ENCODE measurements at places on chromosomes 1 and 21. TPM values are rescaled to one million over a fixed set of nuclear protein-coding genes. Genes with fewer than 3 reads are reported as not detected.

Gene ATXN7L2
- total RNA-seq: 2.3 TPM

Gene TMPRSS3
- total RNA-seq: not detected

Gene LMOD1
- not detected for total RNA-seq

Gene MTMR11
- 2.2 TPM for total RNA-seq

Gene NEK2
- total RNA-seq: 2.9 TPM

Gene RAB25
- total RNA-seq: not detected

Gene BRDT
- total RNA-seq: not detected

Gene COL16A1
- total RNA-seq: 5.3 TPM

Gene MASP2
- total RNA-seq: not detected

Gene FAM167B
- total RNA-seq: 101 TPM

Gene PRKACB
- 43.3 TPM for total RNA-seq

Gene DYRK3
- total RNA-seq: 15.8 TPM

Gene F3
- 35.4 TPM for total RNA-seq

Gene HUNK
- not detected for total RNA-seq

Gene SPRR2D
- not detected for total RNA-seq

Gene C1orf94
- not detected for total RNA-seq

Gene IGSF8
- 16.4 TPM for total RNA-seq

Gene ZBTB37
- 4.6 TPM for total RNA-seq

Gene TTC22
- total RNA-seq: not detected

Gene SYNC
- total RNA-seq: 17.6 TPM

Gene RHEX
- not detected for total RNA-seq

Gene ELF3
- 0.58 TPM for total RNA-seq

Gene FPGT
- total RNA-seq: 9.0 TPM

Gene ADAM30
- not detected for total RNA-seq

Gene TRIM58
- total RNA-seq: 2.4 TPM
